ENCODE measurements at places on chromosomes 7 and 10.

- DNase-seq = no peak
Measured at GRCh38 chr10:113080925-113081229, 130.8 kb downstream of the TCF7L2 start.

- no peak for DNase-seq
Measured at GRCh38 chr7:112669306-112669705, 120.9 kb downstream of the TMEM168 start.

DNA sequence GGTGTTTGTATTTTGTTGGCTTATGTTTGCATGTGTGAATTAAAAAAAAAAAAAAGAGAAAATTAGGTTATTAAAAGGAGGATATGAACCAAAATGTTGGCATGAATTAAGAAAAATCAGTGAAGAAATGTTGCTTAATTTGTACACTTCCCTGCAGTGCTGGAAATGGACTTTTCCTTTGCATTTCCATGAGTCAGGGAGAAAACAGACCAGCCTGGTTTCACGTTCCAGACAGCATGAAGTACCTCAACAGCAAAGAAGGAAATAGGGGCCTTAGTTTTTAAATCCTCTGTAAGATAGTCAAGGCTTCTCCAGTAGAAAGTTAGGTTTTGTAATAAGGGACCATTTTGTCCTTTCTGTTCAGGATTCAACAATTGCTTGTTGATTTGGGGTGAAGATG, 159.7 kb downstream of the CELF2 start:
- no peak for DNase-seq

GRCh38 chr10:88652616-88653015, 11.6 kb upstream of the LIPF start:
- DNase-seq = no peak

GRCh38 chr10:121449482-121449924, 148.7 kb downstream of the FGFR2 start:
- no peak for DNase-seq

DNA sequence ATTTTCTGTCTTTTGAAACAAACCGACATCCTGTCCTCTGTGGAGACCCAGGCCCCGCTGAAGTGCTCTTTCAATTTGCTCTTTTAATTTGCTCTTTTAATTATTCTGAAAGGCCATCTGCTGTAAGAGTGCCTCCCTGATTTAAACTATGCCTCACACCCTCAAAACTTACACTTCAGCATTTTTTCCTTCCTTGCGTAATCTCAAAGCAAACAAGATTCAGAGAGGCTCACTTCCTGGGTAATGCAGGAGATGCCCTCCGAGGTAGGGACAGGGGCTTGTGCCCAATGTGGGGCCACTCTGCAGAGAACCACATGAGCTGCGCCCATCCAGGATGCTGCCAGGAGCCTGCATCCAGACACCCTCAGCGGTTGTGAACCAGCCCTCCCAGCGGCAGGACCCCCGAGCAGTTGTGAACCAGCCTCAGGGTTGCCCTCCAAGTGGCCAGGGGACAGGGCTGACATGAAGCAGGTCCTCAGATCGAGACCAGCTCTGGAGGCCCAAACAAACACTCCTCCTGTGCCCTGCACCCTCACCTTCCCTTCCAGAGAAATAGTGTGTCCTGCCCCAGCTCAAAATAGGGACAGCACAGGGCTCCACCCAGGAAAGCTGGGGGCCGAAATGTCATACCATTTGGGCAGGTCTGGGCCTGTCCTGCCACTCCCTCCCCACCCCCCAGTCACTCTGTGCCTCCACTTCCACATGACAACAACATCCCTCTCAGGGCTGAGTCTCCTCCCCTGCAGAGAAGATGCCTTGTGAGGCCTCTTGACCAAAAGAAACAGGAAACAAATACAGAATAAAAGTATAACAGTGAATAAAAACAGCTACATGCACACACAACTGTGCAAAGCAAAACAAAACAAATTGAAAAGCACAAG, 190.4 kb downstream of the PTPRN2 start:
- DNase-seq = no peak

DNA sequence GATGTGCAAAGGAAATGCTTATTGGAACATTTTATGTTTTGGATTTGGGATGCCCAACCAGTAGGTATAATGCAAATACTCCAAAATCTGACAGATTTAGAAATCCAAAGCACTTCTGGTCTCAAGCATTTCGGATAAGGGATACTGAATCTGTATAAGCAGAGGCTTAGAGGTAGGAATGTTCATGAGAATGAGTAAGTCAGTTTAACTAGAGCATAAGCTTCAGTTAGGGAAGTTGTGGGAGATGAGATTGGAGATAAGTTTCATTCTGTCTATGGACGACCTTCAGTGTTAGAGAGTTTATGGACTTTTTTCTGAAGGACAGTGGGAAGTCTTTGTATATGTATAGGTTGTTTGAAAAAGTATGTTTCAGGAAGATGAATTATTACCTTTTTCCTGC, 10.4 kb downstream of the TAX1BP1 start:
- no peak for DNase-seq

GRCh38 chr10:1603181-1603580, 134.1 kb downstream of the ADARB2 start:
- no peak for DNase-seq

DNA sequence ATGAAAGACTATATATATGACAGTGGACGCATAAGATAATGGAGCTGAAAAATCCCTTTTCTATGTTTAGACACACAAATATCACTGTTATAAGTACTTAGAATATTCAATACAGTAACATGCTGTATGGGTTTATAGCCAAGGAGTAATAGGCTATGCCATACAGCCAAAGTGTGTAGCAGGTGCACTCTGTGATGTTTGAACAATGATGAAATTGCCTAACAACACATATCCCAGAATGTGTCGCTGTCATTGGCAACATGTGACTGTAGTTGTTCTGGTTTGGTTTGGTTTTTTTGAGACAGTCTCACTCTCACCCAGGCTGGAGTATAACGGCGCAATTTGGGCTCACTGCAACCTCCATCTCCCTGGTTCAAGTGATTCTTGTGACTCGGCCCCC, 26.1 kb downstream of the NOM1 start:
- DNase-seq = no peak

DNA sequence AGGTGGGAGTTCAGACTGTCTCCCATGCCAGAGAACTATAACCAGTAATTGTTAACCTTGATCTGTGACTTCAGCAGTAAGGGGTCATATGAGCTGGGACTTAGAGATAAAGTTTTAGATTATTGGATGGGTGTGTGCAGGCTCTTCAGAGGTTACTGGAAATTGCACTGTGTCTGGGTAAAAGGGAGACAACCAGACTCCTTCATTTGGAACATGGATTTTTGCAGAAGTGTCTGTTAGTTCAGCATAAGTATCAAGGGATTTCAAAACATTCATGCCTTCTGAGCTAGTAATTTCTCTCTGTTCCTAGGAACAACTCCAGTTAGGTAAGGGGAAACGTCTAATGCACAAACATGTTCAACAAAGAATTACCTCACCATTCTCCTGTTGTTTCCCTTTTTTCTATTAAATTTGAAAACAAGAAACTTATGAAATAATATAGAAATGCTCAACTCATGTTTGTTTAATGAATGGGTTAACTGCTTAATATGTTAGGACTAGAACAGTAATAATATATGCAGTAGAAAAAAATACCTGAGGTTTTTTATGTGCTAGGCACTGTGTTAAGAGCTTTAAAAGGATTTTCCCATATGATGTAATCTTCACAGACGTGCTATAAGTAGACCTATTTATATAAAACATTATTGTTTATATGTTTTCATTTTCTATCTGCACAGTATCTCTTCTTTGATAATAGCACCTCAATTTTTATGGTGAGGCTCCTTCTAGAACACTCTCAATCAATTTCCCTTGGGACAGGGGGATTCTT, 233.0 kb downstream of the CACNA2D1 start:
- no peak for DNase-seq

DNA sequence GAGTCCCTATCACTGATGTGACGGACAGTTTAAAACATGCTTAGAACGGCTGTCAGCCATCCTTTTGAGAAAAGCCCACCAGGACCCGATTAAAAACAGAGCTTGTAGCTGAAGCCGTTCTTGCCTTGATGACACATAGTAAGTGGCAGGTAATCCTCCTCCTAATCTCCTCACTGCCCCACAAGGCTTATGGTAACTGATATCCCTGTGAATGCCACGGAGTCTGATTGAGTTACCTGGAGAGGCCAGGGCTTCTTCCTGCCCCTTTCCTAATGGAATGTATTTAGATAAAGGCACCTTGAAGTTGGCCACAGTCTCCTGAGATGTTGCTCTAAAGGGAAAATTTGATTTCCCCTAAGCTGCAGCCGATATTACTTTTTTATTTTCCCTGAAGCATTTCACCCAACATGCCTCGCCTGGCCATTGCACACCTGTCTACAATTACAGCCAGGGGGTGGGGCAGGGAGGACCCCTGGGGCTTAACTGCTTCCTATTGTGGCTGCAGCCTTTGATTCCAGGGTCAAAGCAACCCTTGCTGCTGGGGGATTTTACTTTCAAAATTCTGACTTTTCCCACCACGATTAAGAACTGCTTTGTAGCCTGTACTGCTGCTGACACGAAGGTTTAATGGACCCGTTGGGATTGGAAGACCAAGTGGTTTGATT, 169.0 kb upstream of the GPR26 start:
- DNase-seq = no peak

- DNase-seq = no peak
Measured at GRCh38 chr7:37709631-37710509, 26.3 kb downstream of the GPR141 start.

DNA sequence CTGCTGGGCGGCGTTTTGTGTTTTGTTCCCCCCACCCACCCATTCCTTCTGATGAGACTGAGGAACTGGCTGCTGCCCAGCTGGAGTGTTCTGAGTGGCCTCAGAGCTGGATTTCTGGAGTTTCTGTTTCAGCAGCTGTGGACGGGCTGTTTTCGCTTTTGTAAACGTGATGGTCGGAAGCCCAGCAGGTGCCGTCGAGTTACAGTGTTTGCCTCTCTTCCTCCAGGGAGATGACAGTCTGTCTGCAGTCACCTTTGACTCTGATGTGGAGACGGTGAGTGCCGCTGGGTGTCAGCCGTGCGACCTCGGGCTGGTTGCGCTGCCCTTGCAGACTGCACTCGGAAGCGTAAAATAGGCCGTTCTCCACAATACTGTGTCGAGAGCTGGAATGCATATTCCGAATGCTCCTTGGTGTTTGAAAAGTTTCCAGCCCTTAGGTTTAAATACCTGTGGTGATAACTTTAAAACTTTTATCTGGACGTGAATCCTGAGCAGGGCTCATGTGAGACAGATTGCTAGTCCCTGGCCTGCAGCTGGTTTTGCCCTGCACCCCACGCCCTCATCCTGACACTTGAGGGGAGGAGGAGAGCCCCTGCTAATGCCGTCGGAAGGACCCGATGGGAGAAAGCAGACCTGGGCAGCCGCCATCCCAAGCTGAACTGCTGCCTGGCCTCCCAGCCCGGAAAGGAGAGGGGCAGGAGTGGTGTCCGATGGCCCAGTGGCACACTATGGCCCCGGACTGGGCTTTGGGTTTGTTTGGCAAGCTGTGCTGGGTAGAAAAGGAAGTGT, 8.3 kb downstream of the IQCE start:
- DNase-seq = no peak

DNA sequence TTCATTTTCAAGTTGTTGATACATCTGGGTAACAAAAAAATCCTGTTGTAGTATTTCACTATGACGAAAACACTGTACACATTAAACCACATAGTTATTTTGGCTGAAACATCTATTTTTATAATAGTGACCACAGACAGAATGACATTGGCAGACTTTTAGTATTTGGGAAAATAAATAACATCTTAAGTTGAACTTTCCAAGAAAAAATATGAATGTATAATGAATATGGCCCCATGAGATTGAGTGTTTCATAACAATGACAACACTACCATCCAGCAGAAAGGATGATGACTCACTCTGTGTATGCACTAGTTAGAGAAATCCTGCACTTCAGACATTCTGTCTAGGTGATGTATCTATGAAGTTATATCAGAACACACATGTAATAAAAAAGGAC, 118.1 kb downstream of the SEMA3D start:
- DNase-seq = no peak

DNA sequence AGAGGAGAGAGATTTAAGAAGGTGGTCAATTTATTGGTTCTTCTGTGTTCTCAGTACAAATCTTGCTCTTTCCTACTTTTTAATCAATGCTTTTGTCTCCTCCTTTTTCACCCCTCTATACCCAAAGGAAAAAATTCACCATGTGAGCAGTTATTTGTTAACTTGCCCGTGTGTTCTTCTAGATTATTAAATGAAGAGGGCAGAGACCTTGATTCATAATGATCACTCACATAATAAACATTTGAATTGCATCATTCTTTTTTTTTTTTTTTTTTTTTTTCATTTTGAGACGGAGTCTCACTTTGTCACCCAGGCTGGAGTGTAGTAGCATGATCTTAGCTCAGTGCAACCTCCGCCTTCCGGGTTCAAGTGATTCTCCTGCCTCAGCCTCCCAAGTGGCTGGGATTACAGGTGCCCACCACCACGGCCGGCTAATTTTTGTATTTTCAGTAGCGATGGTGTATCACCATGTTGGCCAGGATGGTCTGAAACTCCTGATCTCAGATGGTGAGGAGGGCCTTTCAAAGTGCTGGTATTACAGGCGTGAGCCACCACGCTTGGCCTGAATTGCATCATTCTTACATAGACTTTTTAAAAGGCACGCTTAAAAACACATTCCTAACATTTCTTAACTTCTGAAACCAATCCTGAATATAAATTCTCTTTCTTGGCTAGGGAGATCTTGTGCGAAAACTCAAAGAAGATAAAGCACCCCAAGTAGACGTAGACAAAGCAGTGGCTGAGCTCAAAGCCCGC, 3.6 kb downstream of the GARS1 start:
- no peak for DNase-seq

- DNase-seq = no peak
Measured at GRCh38 chr10:10803278-10803677, 214.4 kb upstream of the CELF2 start.

GRCh38 chr10:1056326-1057105, at the start of gene WDR37:
WDR37 (plus strand) TSS chr10:1056385; CDS start chr10:1072156, 15,771 bp downstream.
- DNase-seq = peak; percentile 82

GRCh38 chr7:91618776-91619765, 261.4 kb downstream of the MTERF1 start:
- no peak for DNase-seq

GRCh38 chr10:86945361-86946212, 11.8 kb downstream of the MMRN2 start:
- DNase-seq = no peak

DNA sequence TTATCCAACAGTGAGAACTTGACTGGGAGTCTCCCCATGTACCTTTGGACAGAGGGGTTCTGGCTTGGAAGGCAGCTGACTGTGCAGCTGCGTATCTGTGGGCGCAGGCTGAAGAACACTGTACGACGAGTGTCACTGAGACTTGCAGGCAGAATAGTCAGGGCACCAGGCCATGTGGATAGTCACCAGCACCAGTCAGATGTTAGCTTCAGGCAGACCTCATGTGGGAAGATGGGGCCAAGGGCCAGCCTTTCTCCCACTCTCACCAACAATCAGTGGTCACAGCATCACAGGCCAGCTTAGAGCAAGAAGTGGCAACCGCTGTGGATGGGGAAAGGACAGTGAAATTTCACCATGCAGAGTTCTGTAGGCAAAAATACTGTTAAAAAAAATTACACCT, 43.4 kb upstream of the GJD4 start:
- DNase-seq = no peak

- no peak for DNase-seq
Measured at GRCh38 chr10:129278686-129279085, 188.4 kb upstream of the MGMT start.
